ENCODE measurements at places on chromosomes 11 and 22.

DNA sequence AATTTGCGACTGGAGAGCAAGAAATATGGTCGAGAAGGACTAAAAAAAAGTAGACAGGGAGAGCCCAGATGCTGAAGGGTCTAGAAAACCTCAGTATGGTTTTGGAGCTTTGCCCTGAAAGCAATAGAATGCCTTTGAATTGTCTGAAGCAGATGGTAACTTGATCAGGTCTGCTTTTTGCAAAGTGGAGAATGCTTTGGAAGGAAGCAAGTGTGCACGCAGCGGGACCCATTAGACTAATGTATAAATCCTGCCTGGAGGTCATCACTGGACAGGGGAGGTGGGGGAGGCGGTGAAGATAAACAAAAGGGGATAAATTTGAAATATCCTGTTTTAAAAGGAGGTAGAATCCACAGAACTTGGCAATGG lies 757 bp upstream of the HINFP start:
- DNase-seq: peak; percentile 40

DNA sequence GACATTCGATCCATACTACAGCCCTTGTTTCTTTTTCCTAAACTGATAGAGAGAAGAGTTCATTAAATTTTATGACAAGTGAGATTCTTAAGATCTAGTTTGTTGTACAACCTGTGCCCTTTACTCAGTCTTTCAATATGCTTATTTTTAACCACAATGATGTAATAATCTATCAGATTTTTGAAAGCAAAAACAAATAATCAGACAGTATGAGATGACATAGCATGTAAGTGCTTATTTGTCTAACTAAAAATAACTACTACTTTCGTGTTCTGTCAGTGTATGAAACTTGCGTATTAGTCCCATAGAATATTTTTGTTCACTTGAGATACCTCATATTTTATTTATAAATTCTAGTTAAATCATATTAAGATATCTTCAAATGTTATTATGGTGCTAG lies 33.2 kb downstream of the RAB39A start:
- no peak for DNase-seq

DNA sequence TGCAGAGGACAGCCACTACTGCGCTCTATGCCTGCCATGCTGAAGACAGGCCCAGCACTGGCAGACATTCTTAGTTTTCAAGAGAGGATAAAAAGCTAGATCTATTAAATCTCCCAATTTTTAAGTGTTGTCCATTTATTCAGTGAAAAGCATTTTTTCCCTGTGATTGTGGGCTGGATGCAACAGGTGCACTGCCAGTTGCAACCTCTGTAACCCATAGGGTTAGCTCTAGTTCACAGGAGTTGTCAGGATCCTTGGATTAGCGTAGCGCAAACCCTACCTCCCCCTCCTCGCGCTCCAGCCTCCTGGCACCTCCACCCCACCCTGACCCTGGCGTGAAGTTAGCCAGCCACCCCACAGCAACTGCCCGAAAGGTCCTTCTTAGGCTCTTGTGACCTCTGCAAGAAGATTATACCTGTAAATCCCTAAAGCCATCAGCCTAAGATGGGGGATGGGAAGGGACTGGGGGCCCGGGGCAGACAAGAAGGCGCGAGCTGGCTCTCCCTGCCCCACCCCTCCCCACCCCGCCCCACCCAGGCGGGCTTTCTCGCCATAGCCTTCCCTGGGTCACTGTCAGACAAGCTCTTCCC lies 30.9 kb downstream of the EIF3F start:
- DNase-seq: no peak

DNA sequence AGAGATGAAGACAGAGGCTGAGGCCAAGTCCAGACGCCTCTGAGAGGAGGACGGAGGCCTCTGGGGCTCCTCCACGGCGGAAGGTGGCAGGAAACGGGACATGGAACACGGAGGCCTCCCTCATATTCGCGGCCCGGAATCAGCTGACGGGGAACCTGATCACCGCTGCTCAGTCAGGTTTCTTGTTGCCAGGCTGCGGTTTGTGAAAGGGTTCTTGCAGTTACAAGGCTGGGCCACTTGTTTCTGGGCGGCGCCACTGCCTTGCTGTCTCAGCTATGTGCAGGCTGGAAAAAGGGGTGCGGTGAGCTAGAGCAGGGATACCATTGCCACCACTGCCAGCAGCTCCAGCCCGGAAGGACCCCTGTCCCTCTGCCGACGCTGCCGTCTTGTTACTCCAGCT lies 10.0 kb upstream of the MMP1 start:
- DNase-seq: no peak

- DNase-seq: no peak
Measured at GRCh38 chr11:65642014-65642671, 4.2 kb downstream of the SIPA1 start.

GRCh38 chr11:87198266-87198881 lies 160.6 kb downstream of the TMEM135 start:
- no peak for DNase-seq

DNA sequence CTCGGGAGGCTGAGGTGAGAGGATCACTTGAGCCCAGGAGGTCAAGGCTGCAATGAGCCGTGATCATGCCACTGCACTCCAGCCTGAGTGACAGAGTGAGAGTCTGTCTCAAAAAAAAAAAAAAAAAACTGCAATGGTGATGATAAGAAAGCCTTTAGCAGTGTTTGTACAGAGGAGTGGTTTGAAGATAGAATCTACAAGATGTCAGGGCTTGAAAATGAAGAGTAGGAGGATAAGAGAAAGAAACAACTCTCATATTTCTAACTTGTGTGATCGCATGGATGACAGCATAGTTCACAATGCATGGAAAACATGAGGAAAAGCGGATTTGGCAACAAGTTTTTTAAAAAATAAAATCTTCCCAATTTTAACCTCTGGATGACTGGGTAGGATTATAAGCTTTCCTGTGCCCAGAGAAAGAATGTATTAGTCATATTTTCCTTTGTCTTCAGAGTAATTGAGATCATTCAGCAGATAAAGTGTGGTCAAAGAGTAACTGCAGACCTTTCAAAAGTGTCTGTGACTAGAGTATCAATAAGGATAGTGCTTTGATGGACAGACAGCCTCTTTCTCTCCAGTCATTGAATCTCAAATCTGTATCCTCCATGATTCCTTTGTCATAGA lies 328.1 kb downstream of the CASP12 start:
- peak; percentile 26 for DNase-seq

DNA sequence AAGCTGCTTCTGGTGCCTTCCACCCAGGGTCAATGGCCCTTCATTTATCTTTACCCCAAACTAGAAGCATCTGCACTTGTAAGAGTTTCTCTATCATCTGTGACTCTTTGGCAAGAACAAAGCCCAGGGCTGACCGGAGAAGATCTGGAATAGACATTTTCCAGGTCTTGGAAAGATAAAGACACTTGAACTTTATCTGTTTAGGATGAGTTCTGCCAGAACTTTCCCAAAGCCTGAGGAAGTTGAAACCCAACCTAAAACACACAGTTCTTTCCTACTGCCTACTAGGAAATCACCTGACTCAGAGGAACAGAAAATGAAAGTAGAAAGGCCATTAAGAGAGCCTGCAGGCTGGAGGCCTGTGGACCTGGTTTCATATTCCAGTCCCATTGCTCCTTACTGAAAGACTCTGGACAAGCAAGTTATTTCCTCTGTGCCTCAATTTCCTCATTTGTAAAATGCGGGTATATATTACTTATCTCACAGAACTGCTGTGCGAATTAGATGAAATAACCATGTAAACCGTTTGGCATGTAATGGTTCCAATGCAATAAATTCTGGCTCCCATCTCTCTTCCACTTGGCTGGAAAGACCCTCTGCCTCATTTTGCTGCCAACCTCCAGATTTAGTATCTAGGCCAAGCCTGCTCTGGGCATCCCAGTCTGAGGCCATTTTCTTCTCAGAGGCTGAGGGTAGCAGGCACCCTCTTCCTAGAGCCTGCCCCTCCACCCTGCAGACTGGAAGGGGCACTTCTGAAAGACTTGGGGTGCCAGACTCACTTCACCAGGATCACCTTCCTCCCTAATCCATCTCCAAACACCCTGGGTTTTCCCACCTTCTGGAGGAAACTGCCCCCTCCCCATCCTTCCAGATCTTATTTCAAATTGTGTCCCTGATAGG lies 1.2 kb downstream of the UBE2L6 start:
- DNase-seq: peak; percentile 6

DNA sequence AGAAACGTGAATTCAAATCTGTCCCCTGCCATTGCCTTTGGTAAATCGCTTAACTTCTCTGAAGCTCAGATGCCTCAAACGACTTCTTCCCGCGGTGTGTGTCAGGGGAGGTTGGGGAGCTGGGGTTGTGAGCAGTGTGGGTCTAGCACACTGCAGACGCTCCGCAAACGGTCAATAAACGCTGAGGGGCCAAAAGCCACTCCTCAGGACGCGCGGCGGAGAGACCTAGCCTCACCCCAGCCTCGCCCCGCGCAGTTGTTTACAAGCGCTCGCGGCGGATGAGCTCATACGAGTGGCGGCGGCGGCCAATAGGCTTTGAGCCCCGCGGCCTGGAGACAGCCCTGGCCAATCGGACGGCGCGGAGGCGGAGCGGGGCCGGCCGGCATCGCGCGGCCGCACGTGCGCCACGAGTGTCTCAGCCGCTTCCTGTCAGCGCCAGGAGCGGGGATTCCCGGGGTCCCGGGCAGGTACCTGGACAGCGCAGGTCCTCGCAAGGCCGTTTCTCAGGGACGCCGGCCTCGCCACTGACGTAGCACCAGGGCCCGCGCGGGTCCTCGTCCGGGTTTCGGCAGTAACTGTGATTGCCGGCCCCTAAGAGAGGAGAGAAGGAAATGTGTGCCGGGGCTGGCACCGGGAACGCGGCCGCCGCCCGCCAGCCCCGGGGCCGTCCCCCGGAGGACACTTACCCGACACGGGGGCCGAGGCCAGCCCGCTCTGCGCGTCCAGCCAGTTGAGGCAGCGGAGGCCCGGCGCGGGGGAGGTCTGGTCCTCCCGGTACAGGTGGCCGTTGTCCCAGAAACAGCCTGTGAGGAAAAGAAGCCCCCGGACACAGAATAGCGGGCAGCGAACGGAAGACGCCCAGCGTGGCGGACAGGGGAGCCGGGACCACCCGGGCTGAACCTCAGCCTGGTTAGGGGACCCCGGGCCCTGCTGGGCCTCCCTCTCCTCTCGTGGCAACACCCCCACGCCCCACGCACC lies 1.5 kb downstream of the PIK3IP1 start:
- DNase-seq: peak; percentile 87

DNA sequence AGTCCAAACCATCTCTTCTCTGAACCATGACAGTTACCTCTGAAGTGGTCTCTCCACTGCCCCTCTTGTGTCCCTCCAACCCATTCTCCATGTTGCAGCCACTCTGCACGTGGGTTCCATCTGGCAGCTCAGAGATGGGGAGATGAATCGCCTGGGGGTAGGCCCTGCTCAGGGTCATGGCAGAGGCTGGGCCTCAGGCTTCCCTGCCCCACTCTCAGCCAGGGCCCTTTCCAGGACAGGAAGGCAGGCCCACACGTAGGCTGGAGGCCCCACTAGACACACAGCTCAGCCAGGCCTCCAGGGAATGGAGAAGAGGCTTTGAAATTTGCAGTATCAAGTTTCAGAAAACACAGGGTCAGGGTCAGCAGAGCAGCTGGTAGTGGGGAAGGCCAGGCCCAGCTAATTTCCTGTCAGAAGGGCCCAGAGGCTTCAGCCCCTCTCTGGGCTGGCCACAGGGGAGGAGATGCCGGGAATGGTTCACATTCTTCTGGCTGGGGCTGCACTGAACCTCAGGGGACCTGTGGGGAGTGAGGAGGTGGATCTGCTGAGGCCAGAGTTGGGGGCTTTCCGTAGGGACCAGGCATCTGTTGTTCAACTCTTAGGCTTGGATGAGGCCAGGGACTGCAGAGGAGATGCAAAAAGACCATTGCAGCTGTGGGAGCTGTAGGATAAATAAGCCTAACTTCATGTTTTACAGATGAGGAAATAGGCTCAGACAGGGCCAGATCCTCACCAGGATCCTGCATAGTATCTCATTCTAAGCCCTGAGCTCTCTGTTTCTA lies 101.6 kb downstream of the SWAP70 start:
- peak; percentile 99 for DNase-seq

DNA sequence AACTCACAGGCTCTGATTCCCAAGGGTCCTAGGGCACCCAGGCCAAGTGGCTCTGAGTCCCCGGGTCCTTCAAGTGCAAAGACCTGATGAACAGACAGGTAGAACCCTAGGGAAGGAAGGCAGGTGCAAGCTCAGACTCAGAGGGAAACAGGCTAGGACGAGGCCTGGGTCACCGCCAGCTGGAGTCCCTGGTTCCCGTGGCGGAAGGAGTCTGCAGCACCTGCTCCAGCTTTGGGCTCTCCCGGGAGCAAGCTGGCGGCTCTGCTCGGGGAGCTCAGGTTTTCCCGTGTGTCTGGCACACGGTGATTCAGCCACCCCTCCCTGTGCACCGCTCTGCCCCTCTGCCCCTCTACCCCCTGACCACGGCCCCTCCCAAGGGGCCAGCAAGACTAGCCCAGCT lies 59.8 kb downstream of the WNT7B start:
- no peak for DNase-seq

DNA sequence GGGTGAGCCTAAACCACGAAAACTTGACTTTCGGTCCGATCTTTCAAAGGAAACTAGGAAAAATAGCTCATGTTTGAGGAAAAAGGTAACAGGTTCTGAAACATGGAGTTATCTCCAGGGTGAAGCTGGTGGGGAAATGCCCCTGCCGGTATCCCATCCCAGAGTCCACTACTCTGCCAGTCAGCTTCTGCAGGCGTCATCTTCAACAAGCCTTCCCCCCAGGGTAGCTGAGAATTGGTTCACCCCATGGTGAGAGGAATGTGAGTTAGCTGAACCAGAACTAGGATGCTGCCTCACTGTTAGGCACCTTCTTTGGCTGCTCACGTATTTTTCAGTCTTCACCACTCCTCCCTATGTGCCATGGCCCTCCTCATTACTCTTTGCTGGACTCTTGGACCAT lies 1.1 kb downstream of the GVQW3 start:
- no peak for DNase-seq

Measured in fibroblast of skin of scalp (primary cell).